ENCODE measurements at places on chromosomes 1 and 21.

- no peak for DNase-seq
Measured at GRCh38 chr21:41111681-41112080, 56.3 kb upstream of the BACE2 start.

GRCh38 chr1:45275054-45275453, 51.6 kb upstream of the HPDL start:
- DNase-seq = no peak

DNA sequence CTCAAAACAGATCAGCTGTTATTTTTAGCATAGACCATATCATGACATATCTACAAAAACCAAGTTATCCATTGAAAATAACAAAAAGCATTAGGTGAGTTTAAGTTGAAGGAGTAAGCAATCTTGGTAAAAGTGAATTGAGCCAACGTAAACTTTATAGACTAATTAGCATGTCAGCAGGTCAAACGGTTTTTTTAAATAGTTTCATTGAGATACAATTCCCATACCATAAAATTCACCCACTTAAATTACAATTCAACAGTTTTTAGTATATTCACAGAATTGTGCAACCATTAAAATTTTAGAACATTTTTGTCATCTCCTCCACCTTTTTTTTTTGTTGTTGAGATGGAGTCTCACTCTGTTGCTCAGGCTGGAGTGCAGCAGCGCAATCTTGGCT, 92.1 kb downstream of the TGFBR3 start:
- DNase-seq = no peak

- no peak for DNase-seq
Measured at GRCh38 chr1:225816643-225817538, 7.0 kb downstream of the EPHX1 start.

DNA sequence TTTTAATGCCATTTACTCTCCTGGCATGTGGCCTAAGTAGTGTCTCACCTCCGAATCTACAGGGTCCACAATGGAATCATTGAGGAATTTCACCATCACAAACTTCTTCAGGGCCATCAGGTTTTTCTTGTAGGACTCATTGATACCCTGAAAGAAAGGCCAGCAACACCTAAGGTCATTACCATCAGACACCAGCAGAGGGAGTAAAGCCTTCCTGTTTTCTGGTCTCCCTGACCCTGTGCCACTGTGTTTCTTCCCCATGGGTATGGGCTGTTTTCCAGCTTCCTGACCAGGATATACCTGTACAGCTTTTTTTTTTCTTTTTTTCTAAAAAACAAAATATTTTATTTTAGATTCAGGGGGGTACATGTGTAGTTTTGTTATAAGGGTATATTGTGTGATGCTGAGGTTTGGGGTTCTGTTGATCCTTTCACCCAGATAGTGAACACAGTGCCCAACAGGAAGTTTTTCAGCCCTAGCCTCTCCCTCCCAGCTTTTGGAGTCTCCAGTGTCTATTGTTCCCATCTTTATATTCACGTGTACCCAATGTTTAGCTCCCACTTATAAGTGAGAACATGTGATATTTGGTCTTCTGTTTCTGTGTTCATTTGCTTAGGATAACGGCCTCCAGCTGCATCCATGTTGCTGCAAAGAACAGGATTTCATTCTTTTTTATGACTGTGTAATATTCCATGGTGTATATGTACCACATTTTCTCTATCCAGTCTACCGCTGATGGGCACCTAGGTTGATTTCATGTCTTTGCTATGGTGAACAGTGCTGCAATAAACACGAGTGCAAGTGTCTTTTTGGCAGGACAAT, 18.3 kb downstream of the PPT1 start:
- DNase-seq = peak; percentile 64

- no peak for DNase-seq
Measured at GRCh38 chr21:46119144-46119636, 21.3 kb downstream of the COL6A2 start.

DNA sequence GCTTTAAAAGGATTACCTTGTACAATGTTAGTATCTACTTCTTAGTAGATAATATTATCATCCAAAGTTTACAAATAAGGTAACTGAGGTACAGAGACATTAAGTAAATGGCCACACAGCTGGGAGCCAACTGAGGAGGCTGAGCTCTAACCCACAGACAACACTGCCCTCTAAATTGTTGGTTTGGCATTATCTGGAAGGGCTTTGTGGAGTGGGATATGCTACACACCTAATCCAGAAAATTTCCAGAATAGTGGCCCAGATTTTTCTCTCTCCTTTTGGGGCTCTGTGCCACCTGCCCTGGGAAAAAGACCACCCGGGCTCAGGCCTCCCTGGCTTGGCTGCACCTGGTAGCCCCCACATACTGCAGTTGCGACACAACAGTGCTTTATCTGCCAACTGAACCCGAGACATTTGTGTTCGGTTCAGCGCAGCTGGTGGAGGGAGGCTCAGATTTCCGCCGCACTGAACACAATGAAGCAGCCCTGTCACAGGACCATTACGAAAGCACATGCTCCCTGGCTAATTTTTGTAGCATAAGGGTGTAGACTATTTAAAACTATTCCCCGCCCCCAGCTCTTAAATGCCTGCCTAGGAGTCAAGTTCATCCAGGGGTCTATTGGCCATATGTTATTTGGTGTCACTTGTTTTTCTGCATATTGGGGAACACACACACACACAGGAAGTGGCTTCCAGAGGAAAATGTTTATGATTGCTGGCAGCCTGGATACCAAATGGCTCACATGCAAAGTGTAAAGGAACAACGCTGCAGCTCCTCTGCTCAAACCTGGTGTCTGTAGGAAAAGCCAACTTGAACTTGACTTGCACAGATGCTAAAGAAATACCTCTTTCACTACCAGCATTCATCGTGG, 92.3 kb upstream of the ESRRG start:
- DNase-seq = no peak

Measured in stimulated activated CD4-positive, alpha-beta T cell treated with anti-CD3 and anti-CD28 coated beads, Interleukin-4, amount 100 ng/mL, for 24 hours (primary cell).